ENCODE measurements at places on chromosomes 13 and 19.

GRCh38 chr13:79382545-79383275 lies 23.3 kb downstream of the RBM26 start:
- DNase-seq: peak; percentile 51
- H3K4me1 ChIP-seq: peaks cover 44% of the 10 kb centered on the region
- peak overlapping the region; percentile 58 for H3K4me3 ChIP-seq

DNA sequence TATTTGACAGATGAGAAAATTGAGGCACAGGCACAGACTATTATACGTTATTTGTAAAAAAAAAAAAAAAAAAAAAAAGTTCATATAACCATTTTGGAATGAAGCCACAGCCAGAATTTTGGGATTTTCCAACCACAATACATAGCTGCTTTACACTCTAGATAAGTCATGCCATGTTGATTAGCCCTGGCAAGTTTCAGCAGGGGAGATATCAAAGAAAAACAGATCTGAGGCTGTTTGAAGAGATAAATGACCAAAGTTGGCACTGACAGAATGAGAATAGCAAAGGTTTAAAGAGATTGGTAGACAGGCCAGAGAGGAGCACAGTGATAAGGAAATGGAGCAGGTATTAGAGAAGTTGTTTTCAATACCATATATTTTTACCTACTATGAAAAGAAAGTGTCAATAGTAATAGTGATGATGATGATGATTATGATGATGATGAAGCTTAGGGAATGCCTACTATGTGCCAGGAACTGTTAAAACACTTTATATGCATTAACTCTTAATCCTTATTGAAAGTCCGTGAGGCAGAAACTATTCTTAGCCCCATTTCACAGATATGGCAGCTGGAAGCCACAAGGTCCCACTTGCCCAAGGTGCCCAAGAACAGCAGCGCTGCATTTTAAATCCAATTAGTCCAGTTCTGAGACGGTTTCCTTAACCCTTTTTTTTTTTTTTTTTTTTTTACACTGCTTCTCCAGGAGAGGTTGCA lies 105.5 kb downstream of the MBNL2 start:
- no peak for DNase-seq
- no peak overlapping the region for H3K4me3 ChIP-seq
- H3K27me3 ChIP-seq: no peaks in the 10 kb centered on the region
- no peak overlapping the region for H3K27ac ChIP-seq

- H3K27ac ChIP-seq: no peak overlapping the region
- no peaks in the 10 kb centered on the region for H3K27me3 ChIP-seq
- no peak overlapping the region for H3K4me3 ChIP-seq
- no peaks in the 10 kb centered on the region for H3K4me1 ChIP-seq
- DNase-seq: no peak
Observed at GRCh38 chr19:21092109-21092508, 10.1 kb downstream of the ZNF714 start.

GRCh38 chr19:3897936-3898335 lies 17.5 kb downstream of the ATCAY start:
- no peaks in the 10 kb centered on the region for H3K36me3 ChIP-seq
- H3K4me3 ChIP-seq: no peak overlapping the region
- no peaks in the 10 kb centered on the region for H3K4me1 ChIP-seq
- peaks cover 13% of the 10 kb centered on the region for H3K27me3 ChIP-seq
- H3K27ac ChIP-seq: peak overlapping the region; percentile 42

DNA sequence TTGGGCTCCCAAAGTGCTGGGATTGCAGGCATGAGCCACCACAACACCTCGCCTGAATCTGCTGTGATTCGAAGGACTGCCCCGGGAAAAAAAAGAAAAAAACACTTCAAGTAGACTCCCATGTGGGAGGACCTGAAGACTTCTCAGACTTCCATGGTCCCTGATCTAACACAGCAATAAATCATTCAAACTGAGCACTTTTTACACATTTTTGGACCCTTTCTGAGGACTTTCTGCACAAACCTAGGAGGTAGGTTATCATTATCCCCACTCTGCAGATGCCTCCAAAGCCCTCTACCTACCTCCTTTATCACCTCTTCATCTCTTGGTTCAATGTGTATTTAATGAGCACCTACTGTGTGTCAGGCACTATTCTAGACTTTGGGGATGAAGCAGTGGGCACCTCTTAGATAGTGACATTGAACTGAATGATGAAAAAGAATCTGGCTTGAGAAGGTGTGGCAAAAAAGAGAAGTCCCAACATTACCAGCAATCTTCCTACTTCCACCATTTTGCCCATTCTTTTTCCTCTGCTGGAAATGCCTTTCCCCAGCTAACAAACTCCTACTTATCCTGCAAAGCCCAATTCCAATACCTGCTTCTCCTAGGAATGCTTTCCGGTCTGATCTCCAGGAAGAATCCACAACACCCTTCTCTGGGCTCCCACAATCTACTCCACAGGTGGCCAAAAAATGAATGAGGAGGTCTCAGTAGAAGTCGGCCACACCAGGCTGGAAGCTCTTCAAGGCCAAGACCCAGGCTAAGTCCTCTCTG lies 1.6 kb upstream of the CLPP start:
- H3K36me3 ChIP-seq: no peaks in the 10 kb centered on the region
- peak overlapping the region; percentile 70 for H3K4me3 ChIP-seq
- no peak for DNase-seq
- H3K4me1 ChIP-seq: peaks cover 12% of the 10 kb centered on the region
- H3K27ac ChIP-seq: no peak overlapping the region
- no peaks in the 10 kb centered on the region for H3K27me3 ChIP-seq

GRCh38 chr19:57269515-57270250 lies 10.6 kb upstream of the ZNF460 start:
- H3K36me3 ChIP-seq: peaks cover 9% of the 10 kb centered on the region
- no peak for DNase-seq
- H3K27ac ChIP-seq: peak overlapping the region; percentile 62
- H3K4me3 ChIP-seq: no peak overlapping the region
- H3K4me1 ChIP-seq: peaks cover 19% of the 10 kb centered on the region

DNA sequence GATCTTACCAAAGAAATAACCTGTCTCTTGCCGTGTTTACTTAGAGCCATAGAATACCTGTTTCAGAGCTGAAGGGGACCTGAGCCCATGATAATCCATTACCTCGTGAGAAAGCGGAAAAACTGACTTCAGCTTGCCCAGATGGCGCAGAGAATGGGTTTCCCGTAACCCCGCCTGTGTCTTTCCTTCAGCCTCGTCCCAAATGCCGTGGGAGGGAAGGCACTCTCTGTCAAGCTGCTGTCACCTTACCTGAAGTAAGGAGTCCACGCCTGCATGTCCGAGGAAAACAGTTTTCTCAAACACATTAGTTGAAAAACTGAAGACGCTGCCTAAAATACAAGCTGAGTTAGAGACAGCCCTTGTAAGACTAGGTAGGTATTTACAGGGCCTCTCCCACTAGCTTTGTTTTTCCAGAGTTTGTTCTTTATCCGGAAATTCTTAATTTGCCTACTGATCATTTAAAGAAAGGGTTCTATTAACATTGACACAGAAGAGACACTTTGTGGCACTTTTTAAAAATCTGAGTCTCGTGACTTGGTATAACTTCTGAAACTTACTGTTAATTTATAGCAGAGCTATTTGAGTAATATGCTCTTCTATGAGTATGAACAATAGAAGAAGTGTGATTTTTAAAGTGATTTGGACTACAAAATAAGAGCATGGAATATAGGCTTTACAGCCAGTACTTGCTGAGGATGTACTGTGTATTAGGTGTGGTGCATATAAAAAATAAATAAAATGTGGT lies 1.3 kb upstream of the INTS6 start:
- peaks cover 36% of the 10 kb centered on the region for H3K4me1 ChIP-seq
- H3K27me3 ChIP-seq: no peaks in the 10 kb centered on the region
- peaks cover 9% of the 10 kb centered on the region for H3K36me3 ChIP-seq
- no peak for DNase-seq
- peak overlapping the region; percentile 98 for H3K4me3 ChIP-seq
- H3K27ac ChIP-seq: peak overlapping the region; percentile 98

GRCh38 chr13:112261924-112262323 lies 114.2 kb upstream of the SPACA7 start:
- no peak overlapping the region for H3K4me3 ChIP-seq
- H3K36me3 ChIP-seq: no peaks in the 10 kb centered on the region
- DNase-seq: no peak

GRCh38 chr19:16142032-16142580 lies 1.4 kb upstream of the HSH2D start:
- DNase-seq: no peak
- H3K4me1 ChIP-seq: peaks cover 85% of the 10 kb centered on the region
- peaks cover 4% of the 10 kb centered on the region for H3K36me3 ChIP-seq
- H3K27ac ChIP-seq: peak overlapping the region; percentile 100
- peak overlapping the region; percentile 49 for H3K4me3 ChIP-seq

DNA sequence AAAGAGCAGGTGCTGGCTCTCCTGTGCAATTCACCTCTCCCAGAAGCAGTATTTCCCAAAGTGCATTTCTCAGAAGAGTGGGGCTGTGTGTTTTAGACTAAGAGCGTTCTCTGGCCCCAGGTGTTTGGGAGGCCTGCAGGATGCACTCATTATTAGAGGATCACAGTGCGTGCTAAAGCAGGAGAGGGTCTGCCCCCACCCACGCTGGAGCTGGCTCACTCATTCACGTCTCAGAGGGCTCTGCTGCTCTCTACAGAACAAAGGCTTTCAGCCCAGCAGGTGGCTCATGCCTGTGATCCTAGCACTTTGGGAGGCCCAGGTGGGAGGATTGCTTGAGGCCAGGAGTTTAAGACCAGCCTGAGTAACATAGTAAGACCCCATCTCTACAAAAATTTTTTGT lies 756.7 kb downstream of the UQCRFS1 start:
- H3K27me3 ChIP-seq: peaks cover 16% of the 10 kb centered on the region
- H3K4me1 ChIP-seq: no peaks in the 10 kb centered on the region
- DNase-seq: no peak
- no peak overlapping the region for H3K4me3 ChIP-seq
- no peak overlapping the region for H3K27ac ChIP-seq

DNA sequence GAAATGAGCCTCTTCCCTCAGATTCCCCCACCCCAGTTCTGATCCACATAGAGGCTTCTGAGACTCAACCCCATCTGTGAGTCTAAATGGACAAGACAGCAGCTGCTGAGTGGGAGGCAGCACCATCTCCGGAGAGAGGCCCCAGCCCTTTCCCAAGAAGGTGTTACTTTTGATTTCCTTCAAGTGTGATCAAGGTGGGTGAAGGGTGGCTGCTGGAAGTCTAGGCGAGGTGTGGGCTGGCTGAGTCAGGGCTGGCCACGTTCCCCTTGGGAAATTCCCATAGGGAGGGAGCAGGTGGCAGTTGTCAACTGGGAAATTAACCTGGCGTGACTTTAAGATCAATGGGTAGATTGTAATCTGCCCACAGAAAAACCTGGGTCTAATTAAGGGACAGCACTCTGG lies 148.0 kb downstream of the FOXO1 start:
- H3K36me3 ChIP-seq: no peaks in the 10 kb centered on the region
- peaks cover 51% of the 10 kb centered on the region for H3K4me1 ChIP-seq
- H3K27me3 ChIP-seq: no peaks in the 10 kb centered on the region
- H3K27ac ChIP-seq: peak overlapping the region; percentile 65
- H3K4me3 ChIP-seq: no peak overlapping the region

Measured in naive B cell (primary cell).